NAMALWA (cell line): ENCODE measurements at places on chromosomes 2 and 18.

GRCh38 chr2:30237239-30237965, 6.1 kb downstream of the LBH start:
- no peak for DNase-seq

- DNase-seq: no peak
Observed at GRCh38 chr18:59269563-59270119, 3.6 kb downstream of the RAX start.

GRCh38 chr18:61575419-61575818, 242.2 kb downstream of the CDH20 start:
- DNase-seq: no peak

GRCh38 chr2:64036034-64036705, 16.9 kb upstream of the VPS54 start:
- DNase-seq: no peak

GRCh38 chr2:138708682-138709241, 71.4 kb downstream of the NXPH2 start:
- DNase-seq: no peak

- peak; percentile 1 for DNase-seq
Observed at GRCh38 chr2:168089200-168089599, 158.2 kb downstream of the STK39 start.

DNA sequence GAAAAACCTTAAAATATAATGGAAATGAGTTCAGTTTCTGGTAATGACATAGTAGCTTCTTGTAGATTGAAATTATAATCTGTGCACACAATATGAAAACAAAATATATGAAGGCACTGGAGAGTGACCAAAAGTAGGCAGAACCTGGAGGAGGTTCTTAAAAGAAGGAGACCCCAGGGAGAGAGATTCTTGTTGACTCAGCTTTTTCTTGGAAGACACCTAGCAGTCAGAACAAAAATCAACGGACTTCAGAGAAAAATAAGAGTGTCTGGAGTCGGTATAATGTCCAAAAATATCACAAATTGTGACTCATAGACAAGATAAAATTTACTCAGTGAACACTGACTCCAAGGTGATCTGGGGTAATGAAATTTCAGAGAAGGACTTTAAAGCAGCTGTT, 286.5 kb downstream of the CCDC178 start:
- no peak for DNase-seq

- no peak for DNase-seq
Observed at GRCh38 chr2:138335036-138335435, 166.5 kb upstream of the SPOPL start.

- DNase-seq: no peak
Observed at GRCh38 chr2:25174192-25174861, 5.9 kb upstream of the POMC start.

DNA sequence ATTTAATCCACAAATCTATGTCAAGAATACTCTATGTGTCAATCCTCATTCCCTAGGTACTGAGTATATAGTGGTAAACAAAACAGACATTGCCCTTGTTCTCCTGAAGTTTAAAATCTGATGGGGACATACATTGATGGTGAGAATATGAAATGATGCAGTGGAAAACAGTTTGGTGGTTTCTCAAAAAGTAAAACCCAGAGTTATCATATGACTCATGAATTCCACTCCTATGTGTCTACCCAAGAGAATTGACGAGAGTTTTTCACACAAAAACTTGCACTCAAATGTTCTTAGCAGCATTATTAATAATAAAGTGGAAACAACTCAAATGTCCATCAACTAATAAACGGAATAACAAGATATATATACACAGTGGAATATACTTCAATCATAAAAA, 586.7 kb downstream of the CCDC85A start:
- DNase-seq: no peak

GRCh38 chr2:19425419-19425818, 67.0 kb upstream of the OSR1 start:
- no peak for DNase-seq

DNA sequence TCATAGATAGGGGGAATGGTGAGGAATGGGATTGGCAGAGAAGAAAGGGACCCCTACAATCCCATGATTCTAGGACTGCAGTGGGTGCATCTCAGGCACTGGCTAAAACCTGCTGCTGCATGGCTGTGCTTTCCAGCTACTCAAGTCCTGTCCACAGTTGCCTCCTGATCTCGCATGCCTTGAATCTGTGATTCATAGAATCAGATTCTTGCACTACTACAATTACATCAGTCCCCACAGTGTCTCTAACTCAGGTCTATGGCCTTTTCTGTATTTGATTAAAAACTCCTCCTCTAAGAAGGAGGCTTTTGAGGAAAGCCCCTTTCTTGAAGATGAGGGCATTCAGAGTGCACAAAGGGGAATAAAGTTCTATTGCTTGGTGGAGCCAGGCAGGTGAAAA, 117.4 kb downstream of the LRATD1 start:
- no peak for DNase-seq

DNA sequence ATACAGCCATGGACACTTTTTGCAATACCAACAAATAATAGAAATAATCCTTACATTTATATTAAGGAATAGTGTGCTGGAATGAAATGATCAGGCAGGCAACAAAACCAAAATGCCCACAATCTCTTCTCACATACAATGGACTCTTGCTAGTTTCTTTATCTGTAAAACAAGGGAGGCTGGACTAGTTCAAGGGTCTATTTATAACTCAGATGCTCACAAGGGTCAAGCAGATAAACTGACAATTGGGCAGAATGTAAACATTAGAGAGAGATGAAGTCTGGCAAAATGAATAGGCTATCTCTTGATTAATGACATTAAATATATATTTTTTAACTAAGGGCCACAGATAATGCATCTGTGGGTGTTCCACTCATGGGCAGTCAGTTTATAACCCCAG, 11.4 kb downstream of the PPIL3 start:
- no peak for DNase-seq

- no peak for DNase-seq
Observed at GRCh38 chr2:61634512-61634911, 96.4 kb upstream of the XPO1 start.

GRCh38 chr18:74486119-74486849, 9.9 kb upstream of the CNDP2 start:
- DNase-seq: no peak

- no peak for DNase-seq
Observed at GRCh38 chr2:130756053-130756873, 923 bp downstream of the AMER3 start.

- DNase-seq: no peak
Observed at GRCh38 chr2:219159771-219160185, 837 bp downstream of the NHEJ1 start.

- no peak for DNase-seq
Observed at GRCh38 chr2:235541838-235542549, 48.2 kb downstream of the AGAP1 start.

DNA sequence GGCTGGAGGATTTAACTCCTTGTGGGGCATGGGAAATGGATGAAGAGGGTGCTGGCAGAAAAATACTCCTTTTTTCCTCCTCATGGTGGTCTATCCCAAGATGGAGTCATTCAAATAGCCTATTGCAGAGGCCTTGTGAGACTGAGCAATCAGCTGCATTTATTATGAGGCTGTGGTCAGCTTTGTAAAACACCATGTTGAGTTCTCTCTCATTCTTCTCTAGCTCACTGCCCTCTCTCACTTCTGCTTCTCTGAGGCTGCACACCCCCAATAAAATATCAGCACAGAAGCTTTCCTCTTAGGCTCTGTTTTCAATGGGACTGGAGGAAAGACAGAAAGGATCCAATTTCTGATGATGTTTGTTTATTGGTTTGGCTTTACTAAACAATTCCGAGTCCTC, 467.1 kb downstream of the ADCYAP1 start:
- DNase-seq: no peak

- no peak for DNase-seq
Observed at GRCh38 chr18:25047983-25048382, 304.0 kb downstream of the ZNF521 start.

- DNase-seq: no peak
Observed at GRCh38 chr2:156505696-156506095, 69.5 kb downstream of the GPD2 start.

DNA sequence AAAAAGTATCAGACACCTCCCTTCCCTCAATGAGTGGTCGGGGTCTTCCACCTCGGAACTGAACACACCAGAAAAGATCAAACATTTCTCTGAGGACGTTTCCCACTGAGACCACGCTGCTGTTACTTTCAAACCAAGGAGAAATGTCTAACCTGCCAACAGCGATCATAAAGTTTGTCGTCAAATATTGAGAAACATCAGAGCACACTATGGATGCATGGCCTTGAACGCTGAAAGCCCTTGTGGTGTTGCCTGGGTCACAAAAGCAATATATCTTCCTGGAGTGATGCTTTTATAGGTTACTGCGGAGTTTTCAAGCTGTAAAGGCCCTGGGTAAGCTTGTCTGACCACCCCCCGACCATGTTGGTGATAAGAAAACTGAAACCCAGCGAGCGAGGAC, 70.2 kb upstream of the ID2 start:
- no peak for DNase-seq

DNA sequence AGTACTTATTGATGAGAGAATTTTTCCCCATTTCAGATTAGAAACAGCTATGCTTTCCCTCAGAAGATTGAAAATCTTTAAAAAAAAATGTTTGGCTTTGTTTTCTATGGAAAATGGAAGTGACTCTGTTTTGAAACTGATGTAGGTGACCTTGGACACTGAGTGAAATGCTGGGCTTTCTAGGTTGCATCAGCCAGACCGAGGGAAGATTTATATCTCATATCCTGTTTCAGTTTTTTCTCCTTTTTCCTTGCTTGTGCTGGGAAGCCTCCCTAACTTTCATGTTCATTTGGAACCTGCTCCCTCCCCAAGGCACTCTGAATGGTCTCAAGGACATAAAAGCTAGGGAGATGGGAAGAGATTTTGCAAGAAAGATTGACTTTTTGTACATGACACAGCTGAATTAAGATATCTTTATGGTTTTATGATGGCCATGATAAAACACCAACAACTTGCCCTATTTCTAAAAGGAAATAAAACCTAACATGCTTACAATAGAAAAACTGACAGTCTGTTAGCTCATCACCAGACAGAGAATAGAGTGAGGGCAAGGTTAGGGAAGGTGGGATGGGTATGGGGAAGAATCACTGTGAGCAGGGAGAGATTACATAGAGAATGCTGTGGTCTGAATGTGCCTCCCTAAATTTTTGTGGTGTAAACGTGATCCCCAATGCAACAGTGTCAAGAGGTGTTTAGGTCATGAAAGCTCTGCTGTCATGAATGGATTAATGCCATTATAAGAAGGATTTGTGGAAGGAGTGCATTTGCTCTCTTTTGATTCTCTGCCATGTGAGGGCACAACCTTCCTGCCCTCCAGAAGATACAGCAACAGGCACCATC, 249.7 kb downstream of the TPGS2 start:
- no peak for DNase-seq

GRCh38 chr2:70188460-70188859, 2.4 kb downstream of the C2orf42 start:
- no peak for DNase-seq

GRCh38 chr2:101442042-101442666, 32.8 kb downstream of the RFX8 start:
- no peak for DNase-seq

- peak; percentile 89 for DNase-seq
Observed at GRCh38 chr2:165193178-165193777, 10.6 kb downstream of the SCN3A start.

DNA sequence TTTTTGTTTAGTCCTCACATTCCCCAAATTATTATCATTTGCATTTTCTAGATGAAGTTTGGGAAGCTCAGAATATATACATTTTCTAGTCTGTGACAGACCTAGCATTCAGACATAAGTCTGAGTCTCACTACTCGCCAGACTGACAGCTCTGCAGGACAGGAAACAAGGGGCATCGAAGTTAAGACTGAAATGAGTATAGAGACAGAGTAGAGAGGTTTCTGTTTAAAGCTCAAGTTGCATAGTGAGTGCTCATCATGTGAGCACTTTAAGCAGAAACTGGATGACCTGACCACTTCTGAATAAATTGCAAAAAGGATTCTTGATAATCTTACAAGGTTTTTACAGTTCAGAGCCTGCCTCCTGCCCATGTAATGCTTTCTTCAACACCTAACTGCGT, 1.1 kb downstream of the HADHB start:
- peak; percentile 51 for DNase-seq

GRCh38 chr2:236616031-236616430, 46.4 kb downstream of the ACKR3 start:
- DNase-seq: no peak

- no peak for DNase-seq
Observed at GRCh38 chr2:37458133-37458532, 113.7 kb downstream of the QPCT start.

DNA sequence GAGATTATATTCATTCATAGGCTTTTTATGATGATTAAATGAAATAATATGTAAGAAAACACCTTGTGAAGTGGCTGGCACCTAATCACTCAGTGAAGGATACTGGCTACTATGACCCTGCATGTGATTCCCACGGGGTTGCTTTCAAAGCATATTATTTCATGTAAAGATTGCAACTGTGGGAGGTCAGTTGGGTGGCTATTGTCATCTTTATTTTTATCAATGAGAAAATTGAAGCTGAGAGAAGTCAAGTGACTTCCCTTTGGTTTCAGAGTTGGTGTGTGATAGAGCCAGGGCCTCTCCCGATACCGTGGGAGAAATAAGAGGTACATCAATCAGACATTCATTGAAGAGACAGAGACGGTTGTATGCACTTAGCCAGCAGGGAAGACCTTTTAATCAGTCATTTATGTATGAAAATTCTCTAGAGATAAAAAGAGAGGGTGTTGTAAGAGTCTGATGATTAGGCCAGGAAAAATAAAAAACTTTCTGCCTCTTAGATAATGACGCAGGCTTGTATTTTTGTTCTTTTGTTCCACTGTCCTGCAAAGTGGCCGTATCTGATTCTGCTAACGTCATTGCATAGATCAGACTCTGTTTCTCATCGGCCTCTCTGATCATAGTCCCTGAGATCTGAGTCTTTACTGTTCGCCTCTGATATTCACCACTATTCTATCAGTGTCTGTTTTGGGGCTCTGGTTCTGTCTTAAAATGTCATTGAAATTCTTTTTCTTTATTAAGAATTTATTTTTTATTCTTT, 50.5 kb downstream of the QPCT start:
- no peak for DNase-seq

- DNase-seq: peak; percentile 55
Observed at GRCh38 chr2:208373460-208374089, 33.0 kb upstream of the PTH2R start.

GRCh38 chr18:73992242-73993022, 155.2 kb downstream of the FBXO15 start:
- no peak for DNase-seq

DNA sequence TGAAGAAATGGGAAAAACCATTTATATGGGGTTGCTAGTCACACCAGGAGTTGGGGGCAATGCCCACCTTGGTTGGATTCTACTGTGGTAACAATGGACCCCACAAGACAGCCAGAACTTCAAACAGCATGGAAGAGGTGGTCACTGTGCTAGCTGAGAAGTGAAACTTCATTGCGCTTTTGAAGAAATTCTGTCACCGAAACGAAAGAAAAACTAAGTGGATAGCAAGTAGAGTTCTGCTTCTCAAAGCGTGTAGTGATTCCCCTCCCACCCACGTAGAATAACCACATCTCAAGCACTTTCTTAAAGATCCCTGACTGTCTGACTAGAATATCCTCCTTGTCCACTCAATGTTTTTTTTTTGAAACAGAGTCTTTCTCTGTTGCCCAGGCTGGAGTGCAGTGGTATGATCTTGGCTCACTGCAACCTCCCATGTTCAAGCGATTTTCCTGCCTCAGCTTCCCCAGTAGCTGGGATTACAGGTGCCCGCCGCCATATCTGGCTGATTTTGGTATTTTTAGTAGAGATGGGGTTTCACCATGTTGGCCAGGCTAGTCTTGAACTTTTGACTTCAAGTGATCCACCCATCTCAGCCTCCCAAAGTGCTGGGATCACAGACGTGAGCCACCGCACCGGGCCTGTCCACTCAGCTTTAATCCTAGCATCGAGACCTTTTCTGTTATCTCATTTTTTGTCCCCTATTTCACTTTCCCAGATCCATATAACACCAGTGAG, 30.1 kb upstream of the CCL20 start:
- no peak for DNase-seq
